ENCODE measurements at places on chromosomes 7 and 10. TPM values are rescaled to one million over a fixed set of nuclear protein-coding genes. Genes with fewer than 3 reads are reported as not detected.

ASIC3 gene
- 22.3 TPM for total RNA-seq

- peak; percentile 22 for DNase-seq
Measured at GRCh38 chr10:23525406-23525805, 86.5 kb downstream of the OTUD1 start.

DNA sequence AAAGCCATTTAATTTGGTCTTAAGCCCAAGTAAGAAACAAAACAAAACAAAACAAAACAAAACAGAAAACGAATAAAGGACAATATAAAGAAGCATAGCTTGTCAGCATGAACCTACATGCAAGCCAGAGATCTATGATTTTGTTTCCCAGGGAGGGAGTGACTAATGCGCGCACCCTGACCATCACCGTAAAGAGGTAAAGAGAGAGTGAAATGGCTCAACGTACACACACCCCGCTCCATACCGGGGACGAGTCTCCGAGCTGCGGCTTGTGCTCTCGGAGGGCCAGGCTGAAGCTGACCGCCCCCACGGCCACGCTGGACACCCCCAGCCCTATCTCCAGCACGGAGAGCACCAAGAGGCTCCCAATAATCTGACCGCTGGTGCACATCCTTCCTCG lies 1.1 kb downstream of the TMEM196 start:
- no peak for DNase-seq

DNA sequence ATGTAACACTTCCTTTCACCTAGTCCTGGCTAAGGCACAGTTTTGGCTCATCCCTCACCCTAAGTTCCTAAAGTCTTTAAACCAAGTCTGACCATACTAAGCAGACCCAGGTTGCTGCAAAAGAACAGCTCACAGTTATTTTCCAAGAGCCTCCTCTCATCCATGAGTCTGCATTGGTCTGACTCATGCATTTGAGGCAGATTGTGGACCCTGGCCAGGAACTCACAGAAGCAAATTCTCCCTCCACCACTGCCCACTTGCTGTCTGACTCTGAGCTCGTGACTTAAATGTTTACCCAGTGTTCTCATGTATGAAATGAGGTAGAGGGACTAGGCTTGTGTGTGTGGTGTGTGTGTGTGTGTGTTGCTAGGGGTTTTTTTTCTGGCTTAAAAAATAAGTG lies 1272.8 kb downstream of the TYW1 start:
- no peak for DNase-seq

DNA sequence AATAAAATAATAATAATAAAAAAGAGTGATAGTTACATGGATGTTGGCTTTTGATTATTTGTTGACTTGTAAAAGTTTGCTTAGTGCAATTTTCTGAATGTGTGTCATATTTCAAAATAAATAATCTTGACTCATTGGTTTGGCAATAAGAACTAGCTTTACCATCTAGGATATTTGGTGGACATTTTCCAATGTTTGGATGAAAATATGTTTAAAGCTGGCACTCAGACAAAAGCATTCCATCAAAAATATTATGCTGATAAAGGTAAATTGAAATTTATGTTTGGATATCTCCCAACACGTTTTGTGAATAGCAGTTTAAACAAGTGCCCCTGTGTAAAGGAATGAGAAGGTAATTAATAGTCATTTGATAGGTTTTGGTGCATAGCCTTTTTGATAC lies 62.5 kb upstream of the KCNMA1 start:
- DNase-seq: no peak

DNA sequence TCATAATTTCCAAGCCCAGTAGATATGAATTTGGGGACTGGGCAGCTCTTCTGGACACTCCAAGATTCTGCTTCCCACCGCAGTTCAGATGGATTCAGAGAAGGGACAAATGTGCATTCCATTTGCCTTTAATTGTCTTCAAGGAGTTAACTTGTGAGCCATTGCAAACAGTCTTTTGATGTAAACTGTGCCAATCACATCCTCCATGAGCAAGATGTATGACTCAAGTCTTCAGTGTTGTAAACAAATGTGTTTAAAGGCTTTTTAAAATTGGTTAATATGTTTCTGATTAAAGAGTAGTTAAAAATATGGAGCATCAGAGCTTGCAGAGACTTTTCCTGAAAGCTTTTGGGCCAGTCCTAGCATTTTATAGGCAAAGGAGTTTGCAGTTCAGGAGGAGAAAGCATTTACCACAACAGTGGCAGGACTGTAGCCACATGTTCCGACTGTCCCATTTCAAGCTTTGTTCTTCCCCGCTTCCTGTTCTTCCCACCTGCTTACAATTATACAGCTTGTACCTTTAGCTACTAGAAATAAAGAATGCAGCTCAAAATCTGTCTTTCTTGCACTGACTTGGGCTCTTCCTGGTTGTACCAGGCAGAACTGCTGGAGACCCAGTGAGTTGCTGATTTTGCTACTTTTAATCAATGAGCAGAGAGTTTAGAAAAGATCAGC lies 6.2 kb downstream of the SLC18A2 start:
- no peak for DNase-seq

DNA sequence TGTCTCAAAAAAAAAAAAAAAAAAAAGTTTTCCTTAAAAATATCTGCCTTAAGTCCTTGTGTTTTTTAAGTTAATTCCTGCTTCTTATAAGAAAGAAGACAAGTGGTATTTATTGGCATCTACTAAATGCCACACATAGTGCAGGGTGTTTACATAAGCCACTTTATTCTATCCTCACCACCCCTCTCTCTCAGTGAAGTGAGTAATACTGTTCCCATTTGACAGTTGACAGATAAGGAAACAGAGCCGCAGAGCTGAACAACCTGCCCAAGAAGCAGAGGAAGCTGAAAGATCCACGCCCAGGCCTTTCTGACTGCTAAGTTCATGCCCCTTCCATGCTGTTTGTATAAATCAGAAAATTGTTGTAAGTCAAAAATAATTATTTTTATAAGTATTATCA lies 54.1 kb downstream of the ABLIM1 start:
- DNase-seq: no peak

DNA sequence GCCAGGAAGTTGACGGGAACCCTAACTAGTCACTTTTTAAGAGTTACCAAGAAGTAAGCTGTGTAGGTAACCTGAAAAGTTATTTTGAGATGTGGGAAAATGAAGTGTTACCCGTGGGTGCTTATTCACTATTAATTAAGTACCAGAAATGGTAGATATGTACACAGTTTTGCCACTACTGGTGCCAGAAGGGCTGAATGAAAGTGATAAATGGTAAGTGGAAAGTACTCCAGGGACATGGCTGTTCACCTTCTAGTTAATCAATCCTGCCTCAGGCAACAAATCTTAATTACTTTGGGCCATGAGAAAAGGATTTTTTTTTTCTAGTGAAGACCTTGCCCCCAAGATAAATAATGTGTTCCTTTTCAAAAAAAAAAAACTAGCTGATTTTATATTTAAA lies 15.8 kb downstream of the NET1 start:
- DNase-seq: no peak

- DNase-seq: no peak
Measured at GRCh38 chr7:109456116-109456515, 886.4 kb downstream of the DNAJB9 start.

DNA sequence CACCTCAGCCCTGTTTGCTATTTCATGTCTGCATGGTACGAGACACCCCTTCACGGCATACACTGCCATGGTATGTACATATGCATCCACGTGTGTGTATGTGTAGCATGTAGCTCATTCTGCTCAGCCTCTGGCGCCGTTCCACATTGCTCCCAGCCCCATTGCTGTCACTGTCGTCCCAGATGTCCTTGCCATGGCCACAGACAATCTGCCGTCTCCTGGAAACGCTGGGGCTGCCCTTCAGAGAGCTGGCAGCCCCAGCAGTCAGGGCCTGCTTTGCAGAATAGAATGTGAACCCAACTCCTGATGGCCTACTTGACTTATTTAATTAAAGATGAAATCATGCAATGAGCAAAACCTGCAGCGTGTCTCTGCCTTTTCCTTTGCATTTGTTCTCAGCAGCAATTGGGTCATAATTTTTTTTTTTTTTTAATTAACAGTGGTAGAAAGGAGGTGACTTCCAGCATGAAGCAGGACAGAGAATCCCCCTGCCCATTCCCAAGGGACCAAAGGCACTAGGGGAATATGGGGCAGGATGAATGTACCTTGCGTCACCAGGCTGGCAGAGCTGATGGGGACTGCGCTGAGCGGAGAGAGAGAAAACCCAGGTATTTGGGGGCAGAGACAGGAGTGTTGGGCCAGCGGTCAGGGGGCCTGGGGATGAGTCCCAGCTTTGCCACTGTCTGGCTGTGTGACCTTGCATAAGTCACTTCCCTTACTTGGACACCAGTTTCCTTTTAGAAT lies 49.2 kb downstream of the CHST3 start:
- no peak for DNase-seq

GRCh38 chr10:6019010-6019782 lies 41.9 kb upstream of the IL15RA start:
- peak; percentile 30 for DNase-seq

ALOX5 gene
- total RNA-seq: 139 TPM

DNA sequence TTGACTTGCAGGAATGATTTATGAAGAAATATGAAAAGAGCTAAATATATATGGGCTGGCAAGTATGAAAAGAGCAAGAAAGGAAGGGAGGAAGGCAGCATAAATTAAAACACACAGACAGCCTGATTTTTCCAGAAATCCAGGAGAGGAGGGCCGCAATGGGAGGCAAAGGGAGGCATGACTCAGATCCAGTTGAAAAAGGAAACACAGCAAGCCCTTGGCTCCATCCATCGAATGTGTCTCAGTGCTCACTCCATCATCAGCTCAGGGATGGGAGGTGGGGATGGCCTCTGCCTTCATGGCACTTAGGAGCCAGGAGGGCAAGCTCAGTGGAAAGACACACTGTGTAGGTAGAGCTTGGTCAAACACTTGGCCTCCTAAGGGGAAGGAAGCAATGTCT lies 75.7 kb upstream of the PDZD8 start:
- DNase-seq: no peak

RASSF4 gene
- 5.3 TPM for total RNA-seq

ASZ1 gene
- total RNA-seq: not detected

GRCh38 chr7:94243066-94243711 lies 151.5 kb upstream of the COL1A2 start:
- DNase-seq: no peak

DNA sequence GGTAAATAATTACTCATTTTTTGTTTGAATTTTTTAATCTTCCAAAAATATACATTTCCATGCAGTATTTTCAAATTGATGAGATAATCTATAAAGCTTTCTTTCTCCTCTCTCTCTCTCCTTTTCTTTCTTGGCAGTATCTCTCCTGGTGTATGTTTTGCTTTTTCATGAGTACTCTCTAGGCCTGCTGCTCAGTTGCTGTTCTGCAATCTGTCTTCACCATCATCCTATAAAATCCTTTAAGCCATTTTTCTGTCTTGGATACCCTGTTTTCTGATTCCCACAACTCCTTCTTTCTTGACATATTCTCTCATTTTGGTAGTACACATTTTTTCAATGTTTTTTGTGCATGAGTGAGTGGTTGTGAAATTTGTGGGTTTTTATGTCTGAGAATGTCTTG lies 1558.1 kb upstream of the LRRTM3 start:
- DNase-seq: no peak

PON1 gene
- not detected for total RNA-seq

GRCh38 chr10:83222300-83222699 lies 917.0 kb upstream of the GHITM start:
- DNase-seq: no peak

- peak; percentile 15 for DNase-seq
Measured at GRCh38 chr10:271722-272121, 136.5 kb downstream of the ZMYND11 start.

Measured in OCI-LY7 (cell line).